ENCODE measurements at places on chromosomes 4 and X. TPM values are rescaled to one million over a fixed set of nuclear protein-coding genes. Genes with fewer than 3 reads are reported as not detected.

The XAGE1B gene
- total RNA-seq, result not detected

The PRKG2 gene
- total RNA-seq, result 0.30 TPM

The GAGE12F gene
- not detected for total RNA-seq

The TIMM17B gene
- 88.0 TPM for total RNA-seq

The EDNRA gene
- not detected for total RNA-seq

The SSX1 gene
- total RNA-seq, result not detected

The CT45A10 gene
- not detected for total RNA-seq

The ADGRG2 gene
- total RNA-seq, result not detected

The NXF2 gene
- total RNA-seq, result not detected

The GRID2 gene
- not detected for total RNA-seq

The CFAP99 gene
- not detected for total RNA-seq

The BBS7 gene
- total RNA-seq, result 16.6 TPM

The TEX13D gene
- total RNA-seq, result not detected

The EVC gene
- not detected for total RNA-seq

The CYSLTR1 gene
- total RNA-seq, result 2.2 TPM

The ATRX gene
- 49.9 TPM for total RNA-seq

The ARAF gene
- 65.9 TPM for total RNA-seq

The JADE1 gene
- 38.2 TPM for total RNA-seq

The PDLIM3 gene
- 0.25 TPM for total RNA-seq

The HOPX gene
- 14.7 TPM for total RNA-seq

The LNX1 gene
- total RNA-seq, result not detected

The CXCL1 gene
- not detected for total RNA-seq

The TCEANC gene
- 2.5 TPM for total RNA-seq

The CRLF2 gene
- total RNA-seq, result 1.8 TPM

The CD99 gene
- total RNA-seq, result 215 TPM

The ABLIM2 gene
- total RNA-seq, result 0.24 TPM

The CYLC1 gene
- total RNA-seq, result not detected

The ERVMER34-1 gene
- total RNA-seq, result 0.14 TPM

The UCP1 gene
- not detected for total RNA-seq

The CWH43 gene
- not detected for total RNA-seq

The FAM47E gene
- total RNA-seq, result not detected

The FAM3A gene
- 21.4 TPM for total RNA-seq

The NXF2B gene
- total RNA-seq, result not detected

The PFKFB1 gene
- total RNA-seq, result 0.45 TPM

The ZCCHC13 gene
- not detected for total RNA-seq

All from activated naive CD4-positive, alpha-beta T cell treated with anti-CD3 and anti-CD28 coated beads for 36 hours (primary cell).